ENCODE measurements at places on chromosomes 3 and 15.
A peak's percentile ranks its signal among the peaks of the same experiment; 100 is the strongest.

GRCh38 chr15:91975241-91975978, 121.9 kb downstream of the SLCO3A1 start:
- no peak for DNase-seq

DNA sequence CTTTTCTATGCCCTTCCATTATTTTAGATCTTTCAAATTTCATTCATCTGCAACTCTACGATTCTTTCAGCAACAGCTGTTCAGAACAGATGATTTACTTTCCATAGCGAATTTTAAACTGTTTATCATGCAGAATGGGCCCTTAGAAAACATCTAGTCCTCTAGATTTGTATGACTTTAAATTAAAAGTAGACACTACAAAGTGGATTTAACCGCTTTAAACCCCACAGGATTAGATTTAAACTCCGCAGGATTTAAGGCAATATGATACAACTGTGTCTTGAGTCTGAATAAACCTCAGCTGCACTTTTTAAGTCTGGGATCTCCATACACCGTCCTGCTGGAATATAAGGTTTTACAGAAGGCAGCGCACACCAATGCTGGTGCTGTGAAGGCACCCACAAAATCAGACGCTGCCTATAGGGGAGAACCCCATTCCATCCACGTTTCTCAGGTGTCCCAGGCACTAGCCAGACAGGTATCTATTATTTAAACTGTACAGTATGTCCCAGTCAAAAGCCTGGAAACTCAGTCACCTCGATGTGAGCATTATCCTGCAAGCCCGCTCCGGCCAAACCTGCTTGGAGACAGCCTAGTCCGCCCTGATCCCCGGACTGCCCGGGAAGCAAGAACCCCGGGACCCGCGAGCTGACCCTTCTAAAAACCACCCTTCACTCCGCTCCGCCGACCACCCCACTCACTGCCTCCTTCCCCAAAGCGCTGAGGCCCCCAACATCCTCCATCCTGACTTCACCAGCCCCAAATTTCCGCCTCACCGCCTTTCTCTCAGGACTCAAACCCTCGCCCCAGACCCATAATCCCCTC, 768 bp downstream of the ANO10 start:
- no peak for DNase-seq

DNA sequence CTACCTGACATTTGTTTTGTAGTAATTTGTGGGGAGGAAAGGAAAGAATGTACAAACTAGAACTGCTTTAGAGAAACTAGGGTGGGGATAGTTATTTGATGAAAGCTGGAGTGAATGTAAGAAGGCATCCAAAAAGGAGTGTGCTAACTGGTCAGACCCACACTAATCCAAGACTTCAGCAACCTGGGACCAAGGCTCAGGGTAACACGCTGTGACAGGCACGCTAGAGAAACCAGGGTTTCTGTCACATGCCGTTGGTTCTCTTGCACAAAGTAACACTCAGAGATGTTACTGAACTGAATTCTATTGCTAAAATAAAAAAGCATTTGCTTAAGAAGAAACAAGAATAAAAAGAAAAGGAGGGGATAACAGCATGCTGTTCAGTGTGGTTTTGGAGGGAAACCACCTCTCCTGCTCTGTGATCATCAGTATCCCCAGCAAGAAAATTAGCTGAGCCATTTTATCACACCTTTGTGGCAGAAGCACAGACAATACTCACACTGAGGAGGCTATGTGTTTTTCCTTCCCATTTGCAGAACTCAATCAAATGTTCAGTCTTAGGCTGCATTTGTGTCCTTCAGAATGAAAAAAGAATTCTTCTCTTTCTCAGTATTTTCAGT, 2.8 kb upstream of the CCDC80 start:
- no peak for DNase-seq

DNA sequence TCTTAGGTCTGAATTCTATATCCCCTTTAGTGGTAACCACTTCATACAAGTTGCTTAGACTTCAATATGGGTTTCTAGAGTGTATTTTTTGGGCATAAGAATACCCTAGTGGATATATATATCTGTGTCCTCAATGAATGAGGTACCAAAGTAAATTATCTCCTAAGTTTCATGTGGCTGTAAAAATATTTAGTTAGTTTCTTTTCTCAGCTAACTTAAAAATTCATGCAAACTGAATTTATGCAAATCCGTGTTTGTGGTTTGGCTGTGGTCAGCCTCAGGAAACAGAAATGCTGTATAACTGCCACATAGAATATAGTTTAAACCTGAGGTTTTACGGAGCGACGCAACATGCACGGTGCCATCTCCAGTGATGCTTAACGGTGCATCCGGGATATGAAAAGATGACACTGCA, 80.3 kb downstream of the PEX5L start:
- peak; percentile 35 for DNase-seq

DNA sequence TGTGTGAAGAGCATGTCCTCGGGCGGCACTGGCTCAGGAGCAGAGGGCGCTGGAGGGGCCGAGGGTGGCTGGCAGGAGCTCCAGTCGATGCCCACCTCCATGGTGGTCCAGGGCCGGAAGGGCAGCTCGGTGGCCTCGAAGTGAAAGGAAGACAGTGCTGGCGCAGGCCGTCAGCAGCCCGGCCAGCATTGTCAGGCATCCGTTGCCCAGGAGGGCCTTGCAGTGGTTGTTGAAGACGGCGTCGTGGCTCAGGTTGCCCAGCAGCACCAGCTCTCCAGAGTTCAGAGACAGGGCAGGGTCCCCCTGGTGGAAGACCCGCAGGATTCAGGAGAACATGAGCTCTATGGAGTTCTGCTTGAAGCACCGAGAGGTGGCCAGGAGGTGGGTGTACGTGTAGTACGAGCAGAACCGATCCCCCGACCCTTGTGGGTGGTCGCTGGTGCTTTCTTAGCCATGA, 16.5 kb upstream of the SIAH2 start:
- DNase-seq = no peak

DNA sequence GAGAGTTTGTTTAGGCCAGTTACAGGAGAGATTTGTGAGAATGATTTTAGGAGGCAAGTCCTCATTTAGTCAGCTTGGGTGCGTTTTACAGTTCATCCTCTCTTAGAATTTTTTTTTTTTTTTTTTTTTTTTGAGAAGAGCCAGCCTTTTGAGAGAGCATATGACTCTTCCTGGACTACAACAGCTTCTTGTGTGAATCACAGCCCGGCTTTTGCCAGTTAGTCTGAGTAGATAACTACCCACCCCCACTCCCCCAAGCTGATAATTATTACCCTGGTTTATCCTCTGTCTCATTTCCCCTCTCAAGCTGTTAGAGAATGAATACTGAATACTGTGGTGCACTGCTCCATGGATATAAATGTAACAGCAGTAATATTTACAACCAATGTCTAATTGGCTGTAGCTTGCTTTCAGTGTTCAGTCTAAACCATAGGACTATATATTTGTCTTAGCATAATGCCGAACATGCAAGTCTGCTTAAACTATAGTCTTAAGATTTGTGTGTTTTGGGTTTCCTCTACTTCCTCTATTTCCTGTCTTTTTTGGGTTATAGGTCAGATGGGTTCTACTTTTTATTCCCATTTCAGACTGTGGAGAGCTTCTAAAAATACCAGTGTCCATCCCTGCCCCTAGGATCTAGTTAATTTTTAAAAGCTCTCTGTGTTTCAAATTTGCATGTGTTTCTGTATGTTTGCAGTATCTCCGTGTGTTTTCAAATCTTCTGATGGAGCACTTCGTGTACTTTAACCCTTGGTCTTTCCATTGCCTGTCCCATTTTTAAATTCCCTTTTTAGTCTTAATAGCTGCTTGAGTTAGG, 8.0 kb downstream of the CHD2 start:
- no peak for DNase-seq

- DNase-seq = no peak
Observed at GRCh38 chr3:54283470-54283869, 161.1 kb downstream of the CACNA2D3 start.

GRCh38 chr15:87197981-87198380, 1058.6 kb downstream of the NTRK3 start:
- DNase-seq = no peak

GRCh38 chr15:63381301-63382204, at the start of gene CA12:
TSS of gene CA12 (minus strand) at chr15:63381846. CDS start at chr15:63381720, 126 bp downstream.
- no peak for DNase-seq

GRCh38 chr3:64925575-64925974, 237.8 kb upstream of the ADAMTS9 start:
- DNase-seq = no peak

- no peak for DNase-seq
Observed at GRCh38 chr3:72213296-72214065, 428.5 kb upstream of the PROK2 start.

GRCh38 chr15:83816124-83816883, 162.4 kb downstream of the ADAMTSL3 start:
- DNase-seq = no peak

DNA sequence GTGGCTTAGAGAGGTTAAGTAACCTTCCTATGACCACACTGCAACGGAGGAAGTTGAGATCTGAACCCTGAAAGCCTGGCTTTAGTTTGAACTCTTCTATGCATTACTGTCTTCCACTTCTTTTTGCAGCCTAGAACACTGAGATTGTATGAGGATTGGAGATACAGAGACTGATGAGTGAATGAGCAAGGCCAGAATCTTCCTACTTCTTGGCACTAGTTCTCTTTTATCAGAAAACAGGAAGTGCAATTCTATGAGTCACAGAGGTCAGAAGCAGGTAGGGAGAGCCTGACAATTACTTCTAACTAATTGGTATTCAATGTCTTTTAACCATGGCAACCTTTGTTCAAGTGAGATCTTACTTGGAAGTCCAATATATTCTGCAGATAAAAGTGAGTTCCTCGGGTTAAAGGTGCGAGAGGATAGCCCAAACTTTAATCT, 219.0 kb downstream of the SHQ1 start:
- DNase-seq = no peak

DNA sequence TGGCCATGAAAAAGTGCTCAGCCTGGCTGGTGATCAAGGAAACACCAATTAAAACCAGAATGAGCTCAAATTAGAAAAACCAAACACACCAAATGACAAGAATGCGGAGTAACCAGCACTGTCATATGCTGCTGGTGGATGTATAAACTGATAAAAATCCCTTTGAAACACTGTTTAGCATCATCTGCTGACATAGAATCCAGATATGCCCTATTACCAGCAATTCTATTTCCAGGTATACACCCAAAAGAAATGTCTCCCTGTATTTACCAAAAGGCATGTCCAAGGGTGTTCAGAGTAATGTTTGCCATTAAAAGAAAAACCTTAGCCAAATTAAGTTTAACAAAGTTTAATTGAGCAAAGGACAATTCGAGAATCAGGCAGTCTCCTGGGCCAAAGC, 138.6 kb downstream of the FMN1 start:
- DNase-seq = no peak

- no peak for DNase-seq
Observed at GRCh38 chr15:88911766-88912118, 1.4 kb downstream of the MFGE8 start.

DNA sequence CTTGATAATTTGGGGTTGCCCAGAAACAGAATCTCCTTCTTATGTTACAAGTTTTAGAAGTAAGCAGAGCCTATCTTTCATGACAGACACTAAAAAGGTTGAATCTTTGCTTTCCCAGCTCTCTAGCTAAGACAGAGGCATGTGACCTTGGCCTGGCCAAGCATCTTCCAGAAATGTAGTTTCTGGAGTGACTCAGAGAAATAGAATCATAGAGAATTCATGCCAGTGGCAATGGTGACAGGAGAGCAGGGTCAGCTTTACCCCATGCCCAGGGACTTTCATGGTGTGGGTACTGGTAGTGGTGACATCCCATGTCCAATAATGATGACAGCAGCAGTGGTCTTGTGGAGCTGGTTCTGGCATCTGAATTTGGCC, 4.0 kb upstream of the PARP6 start:
- DNase-seq = no peak

GRCh38 chr3:149618151-149619123, 39.4 kb downstream of the WWTR1 start:
- no peak for DNase-seq

DNA sequence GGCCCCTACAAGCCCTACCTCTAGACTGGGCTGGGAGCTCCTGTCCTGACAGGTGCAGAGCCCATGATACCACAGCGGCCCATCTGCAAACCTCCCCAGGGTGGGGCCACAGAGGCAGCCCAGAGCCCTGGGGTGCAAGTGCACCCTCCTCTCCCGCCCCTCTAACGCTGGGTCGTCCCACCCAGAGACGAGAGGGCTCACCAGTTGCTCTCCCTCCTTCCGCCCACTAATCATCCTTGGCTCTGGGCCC, 742 bp downstream of the TNK2 start:
- no peak for DNase-seq

GRCh38 chr3:128576290-128576689, 74.3 kb downstream of the RPN1 start:
- no peak for DNase-seq

DNA sequence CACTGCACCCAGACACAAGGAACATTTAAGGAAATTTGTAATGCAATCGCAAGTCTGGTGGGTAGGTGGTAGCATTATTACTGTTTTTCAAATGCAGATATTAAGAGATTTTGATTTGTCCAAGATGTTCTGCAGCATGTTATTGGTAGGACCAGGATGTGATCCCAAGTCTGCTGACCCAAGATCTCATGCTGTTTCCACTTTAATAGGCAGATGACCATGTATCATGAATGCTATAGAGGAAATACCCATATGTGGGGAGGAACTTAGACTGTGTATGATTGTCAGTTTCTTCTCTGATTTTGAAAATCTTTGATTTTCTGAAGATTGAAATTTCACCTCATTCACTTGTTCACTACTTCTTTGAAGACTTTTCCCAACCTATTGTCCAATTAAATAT, 28.7 kb downstream of the ATP6V1A start:
- DNase-seq = no peak

GRCh38 chr15:74422265-74422651, 11.5 kb downstream of the SEMA7A start:
- no peak for DNase-seq

- DNase-seq = no peak
Observed at GRCh38 chr3:71692139-71692538, 33.1 kb downstream of the EIF4E3 start.

DNA sequence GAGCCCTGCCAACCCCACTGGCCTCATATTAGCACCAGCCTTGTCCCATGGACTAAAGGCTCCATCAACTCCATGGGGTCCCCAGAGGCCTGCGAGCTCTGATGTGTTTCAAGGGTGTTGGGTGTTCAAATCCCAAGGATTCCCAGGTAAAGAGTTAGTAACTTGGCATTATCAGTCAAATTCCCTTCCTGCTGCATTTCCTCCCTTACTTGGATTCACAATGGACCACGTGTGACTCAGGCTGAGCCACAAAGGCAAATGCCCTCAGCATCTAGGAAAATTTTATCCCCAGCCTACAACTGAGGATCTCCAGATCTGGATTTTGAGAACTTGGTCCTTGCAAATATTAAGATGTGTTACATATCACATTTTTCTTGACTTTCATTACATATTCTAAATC, 58.8 kb downstream of the GADL1 start:
- no peak for DNase-seq

- DNase-seq = no peak
Observed at GRCh38 chr3:83934192-83935021, 1024.4 kb upstream of the CADM2 start.

DNA sequence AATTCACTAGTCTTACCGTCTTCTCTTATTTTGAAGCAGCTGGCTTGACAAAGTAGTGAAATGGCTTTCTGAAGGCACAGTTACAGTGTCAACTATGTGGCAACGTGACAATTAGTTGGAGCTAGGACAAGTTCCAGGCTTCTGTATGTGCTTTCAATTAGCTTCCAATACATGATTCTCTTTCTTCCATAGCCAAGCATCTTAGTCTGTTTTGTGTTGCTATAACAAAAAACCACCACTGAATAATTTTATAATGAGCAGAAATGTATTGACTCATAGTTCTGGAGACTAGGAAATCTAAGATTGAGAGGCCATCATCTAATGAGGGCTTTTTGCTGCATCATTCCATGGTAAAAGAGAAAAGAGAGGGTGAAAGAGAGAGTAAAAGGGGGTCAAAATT, 365.1 kb upstream of the PLSCR5 start:
- peak; percentile 11 for DNase-seq

- no peak for DNase-seq
Observed at GRCh38 chr3:37144806-37145205, 29.6 kb downstream of the LRRFIP2 start.
